ENCODE measurements at places on chromosomes 3 and 15.

DNA sequence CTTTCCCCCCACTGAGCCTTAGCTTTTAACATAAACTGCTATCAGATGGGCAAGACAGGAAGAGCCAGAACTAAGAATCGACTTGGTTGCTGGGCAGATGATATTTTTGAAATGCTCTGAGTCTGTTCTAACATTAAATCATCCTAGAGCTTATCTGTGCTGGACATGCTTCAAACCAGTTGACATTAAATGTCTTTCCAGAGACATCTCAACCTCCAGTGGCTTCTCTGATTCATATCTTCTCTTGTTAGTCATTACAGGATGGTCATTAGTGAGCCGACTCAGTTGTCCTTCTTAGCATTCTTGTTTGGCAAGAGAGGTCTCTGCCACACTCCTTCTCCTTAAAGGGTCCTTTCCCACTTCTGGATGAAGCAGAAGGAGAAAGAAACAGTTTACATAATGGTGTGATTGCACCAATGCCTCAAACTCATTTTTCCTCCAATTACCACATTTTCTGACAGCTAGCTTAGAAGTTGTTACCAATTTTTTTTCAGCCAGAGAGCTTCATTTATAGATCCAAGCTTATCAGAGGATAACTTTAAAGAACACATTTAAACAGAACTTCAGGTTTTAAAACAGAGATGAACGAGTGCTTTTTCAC lies 21.7 kb upstream of the SYN2 start:
- DNase-seq, result no peak

DNA sequence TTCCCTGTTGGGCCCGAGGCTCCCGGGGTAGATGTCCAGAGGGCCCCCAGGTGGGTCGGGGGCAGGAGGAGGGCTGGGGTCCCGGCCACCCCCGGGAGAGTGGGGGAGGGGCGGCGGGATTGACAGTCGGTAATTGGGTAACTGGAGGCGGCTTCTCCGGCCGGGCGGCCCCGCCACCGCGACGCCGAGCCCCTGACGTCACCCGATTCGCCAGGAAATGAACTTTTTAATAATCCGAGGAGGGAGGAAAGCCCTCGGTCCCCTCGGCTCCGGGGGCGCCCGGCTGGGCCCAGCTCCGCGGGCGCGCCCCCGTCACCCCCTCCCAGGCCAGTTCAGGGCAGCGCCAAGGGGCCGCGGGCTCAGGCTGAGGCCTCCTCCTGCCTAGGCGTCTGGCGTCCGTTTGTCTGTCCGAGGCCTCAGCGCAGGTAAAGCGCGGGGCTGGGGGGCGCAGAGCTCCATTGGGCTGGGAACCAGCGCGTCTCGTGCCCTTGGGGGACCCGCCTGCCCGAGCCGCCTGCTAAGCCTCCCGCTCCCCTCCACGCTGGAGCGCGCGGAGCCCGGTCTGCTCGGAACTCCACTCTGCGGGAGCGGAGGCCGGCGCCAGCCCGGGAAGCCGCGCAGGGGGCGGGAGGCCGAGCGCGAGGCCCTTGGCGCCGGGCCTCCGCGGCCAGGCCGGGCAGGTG lies 3.9 kb downstream of the GATA2 start:
- DNase-seq, result no peak

DNA sequence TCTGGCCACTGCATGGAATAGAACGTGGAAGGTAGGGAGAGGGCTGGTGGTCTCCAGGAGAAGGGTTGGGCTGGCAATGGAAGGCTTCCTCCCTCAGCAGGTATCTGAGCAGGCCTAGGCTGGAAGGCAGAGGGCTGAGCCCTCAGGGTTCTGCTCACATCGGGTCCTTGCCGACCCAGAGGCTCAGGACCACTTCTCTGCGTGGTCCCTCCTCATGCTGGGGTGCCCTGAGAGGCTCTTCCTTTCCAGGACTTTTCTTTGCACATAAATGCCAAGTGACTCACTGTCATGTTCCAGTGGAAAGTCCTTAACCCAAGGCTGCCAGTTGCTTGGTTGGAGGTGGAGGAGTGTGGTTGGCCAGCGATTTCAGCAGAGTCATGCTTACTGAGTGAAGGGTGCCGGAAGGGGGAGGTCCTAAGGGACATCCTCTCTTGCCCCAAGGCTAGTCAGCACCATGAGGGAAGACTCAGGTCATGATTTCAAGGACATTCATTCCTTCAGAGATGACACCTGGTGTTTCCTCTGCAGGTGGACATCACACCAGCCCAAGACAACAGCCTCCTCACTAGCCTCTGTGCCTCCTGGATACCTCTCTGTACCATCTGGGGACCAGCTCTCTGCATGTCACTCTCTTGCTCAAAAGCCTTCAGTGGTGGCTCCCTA lies 8.2 kb downstream of the SLC6A6 start:
- DNase-seq, result no peak

- no peak for DNase-seq
Measured at GRCh38 chr3:146339349-146339748, 88.4 kb upstream of the PLSCR4 start.

GRCh38 chr3:184314700-184315542 lies 515 bp downstream of the EIF4G1 start:
- DNase-seq, result no peak

GRCh38 chr3:172449466-172450149 lies 1.4 kb upstream of the GHSR start:
- DNase-seq, result no peak

DNA sequence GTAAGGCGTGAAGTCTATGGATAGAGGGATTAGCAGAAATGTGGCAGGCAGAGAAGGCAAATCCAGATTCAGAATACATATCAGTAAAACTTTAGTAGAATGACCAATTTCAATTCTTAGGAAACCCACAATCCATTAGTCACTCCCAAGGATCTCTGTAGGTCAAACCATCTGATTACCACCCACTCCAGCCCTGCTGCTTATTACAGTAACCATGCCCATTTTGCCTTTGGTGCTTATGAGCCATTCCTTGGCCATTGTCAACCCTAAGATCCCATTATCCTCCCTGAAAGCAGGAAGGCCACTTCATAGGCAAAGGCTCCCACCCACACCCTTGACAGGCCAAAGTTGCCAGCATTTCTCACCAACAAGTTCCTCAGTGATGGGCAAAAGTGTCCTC lies 5.1 kb upstream of the KLHL40 start:
- DNase-seq, result no peak

DNA sequence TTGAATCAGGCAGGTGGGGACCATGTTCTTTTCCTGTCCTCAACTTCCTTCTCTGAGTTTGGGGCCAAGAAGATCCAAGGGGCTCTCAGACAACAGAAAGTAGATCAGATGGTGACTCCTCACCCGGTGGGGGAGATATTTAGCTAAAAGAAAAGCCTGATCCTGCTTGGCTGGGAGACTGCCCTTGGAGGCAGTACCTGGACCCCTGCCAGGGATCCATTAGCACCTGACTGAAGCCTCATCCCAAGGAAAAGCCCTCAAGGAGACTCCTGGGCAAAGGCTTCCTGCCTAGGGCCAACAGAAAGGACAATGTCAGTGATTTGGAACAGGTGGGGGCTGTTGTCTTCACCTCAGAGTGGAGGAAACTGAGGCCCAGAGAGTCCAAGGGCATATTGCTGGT lies 33.5 kb upstream of the HHATL start:
- no peak for DNase-seq

DNA sequence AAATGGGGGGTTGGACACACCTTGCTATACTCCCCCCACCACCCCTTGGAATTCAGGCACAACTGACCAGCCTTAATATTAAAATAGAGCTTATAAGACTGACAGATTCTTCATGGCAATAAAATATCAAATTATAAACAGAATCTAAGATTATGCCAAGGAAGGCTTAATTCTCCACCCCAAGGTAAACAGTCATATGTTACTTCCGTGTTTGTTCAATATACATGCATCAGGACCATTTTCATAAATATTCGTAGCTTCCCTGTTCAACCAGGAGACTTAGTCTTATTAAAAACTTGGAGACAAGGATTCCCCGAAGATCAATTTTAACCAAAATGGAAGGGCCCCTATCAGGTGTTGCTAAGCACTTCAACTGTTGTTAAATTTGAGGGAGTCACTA lies 13.3 kb upstream of the EHHADH start:
- DNase-seq, result no peak

- DNase-seq, result no peak
Measured at GRCh38 chr3:136464502-136464901, 214.4 kb downstream of the PCCB start.

- no peak for DNase-seq
Measured at GRCh38 chr3:110495201-110495927, 576.3 kb upstream of the NECTIN3 start.

DNA sequence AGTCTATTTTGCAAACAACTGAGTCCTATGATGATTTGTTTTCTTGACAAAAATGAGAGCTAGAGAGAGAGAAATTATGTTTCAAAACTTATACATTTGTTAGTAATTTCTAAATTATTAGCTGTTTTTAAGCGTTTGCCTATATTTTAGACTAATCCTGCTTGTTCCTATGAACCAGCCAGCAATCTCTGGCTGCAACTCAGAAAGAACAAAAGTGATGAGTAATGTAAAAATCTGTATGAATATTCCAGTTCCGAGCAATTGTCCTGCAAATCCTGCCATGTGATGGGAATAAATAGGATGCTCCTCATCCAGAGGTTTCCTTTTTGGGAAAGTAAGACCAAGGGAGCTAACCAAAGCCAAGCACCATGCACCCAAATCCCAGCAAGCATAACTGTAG lies 228.3 kb upstream of the GBE1 start:
- no peak for DNase-seq

DNA sequence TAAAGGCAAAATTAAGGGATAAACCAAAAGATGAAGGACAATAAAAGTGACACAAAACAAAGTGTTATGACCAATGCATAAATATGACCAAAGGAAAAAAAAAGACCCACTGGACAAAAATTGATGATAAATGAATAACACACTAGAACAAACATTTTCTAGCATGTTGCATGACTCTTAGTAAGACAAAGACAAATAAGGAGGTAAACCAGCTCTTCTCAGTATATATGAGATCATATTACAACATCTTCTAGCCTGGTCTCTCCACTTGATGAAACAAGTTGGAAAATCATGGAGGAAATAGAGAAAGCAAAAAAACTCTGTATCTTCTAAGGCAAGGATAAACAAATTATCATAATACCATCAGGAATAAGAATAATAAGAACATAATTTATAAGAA lies 163.9 kb upstream of the GBE1 start:
- DNase-seq, result no peak

- no peak for DNase-seq
Measured at GRCh38 chr3:4504340-4505261, 11.5 kb downstream of the ITPR1 start.

DNA sequence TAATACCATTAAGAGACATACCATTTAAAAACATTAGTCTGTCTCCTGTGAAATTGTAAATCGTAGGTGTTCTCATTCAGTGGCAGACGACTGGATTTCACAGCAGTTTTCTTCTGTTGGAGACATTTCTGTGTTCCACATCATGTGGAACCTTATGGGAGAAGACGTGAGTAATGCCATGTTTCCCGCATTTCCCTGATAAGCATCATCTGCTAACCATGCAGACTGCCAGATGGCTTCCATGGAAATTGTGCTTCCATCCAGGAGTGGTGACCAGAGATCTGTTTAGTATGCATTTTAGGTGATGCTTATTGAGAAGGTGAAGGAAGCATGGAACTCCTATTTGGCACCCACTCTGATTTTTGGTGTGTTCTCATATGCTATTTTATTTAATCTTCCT lies 28.4 kb upstream of the ST3GAL6 start:
- DNase-seq, result no peak

- no peak for DNase-seq
Measured at GRCh38 chr3:72011485-72011884, 226.5 kb upstream of the PROK2 start.

DNA sequence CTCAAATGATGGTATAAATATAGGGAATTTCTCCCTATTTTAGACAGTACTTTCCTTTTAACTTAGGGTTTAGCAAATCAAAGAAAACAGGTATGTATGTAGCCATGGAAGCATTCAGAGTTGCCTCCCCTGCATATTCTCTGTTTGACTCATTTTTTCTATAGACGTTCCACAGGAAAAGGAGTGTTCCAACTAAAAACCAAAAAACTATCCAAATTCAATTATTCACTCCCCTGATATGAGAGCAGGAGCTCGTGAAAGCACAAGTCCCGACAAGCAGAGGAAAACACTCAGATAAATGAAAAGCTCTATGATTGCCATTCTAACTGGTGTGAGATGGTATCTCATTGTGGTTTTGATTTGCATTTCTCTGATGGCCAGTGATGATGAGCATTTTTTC lies 119.5 kb downstream of the FRMD5 start:
- DNase-seq, result no peak

GRCh38 chr15:89575656-89576416 lies 567 bp downstream of the TICRR start:
- DNase-seq, result no peak

DNA sequence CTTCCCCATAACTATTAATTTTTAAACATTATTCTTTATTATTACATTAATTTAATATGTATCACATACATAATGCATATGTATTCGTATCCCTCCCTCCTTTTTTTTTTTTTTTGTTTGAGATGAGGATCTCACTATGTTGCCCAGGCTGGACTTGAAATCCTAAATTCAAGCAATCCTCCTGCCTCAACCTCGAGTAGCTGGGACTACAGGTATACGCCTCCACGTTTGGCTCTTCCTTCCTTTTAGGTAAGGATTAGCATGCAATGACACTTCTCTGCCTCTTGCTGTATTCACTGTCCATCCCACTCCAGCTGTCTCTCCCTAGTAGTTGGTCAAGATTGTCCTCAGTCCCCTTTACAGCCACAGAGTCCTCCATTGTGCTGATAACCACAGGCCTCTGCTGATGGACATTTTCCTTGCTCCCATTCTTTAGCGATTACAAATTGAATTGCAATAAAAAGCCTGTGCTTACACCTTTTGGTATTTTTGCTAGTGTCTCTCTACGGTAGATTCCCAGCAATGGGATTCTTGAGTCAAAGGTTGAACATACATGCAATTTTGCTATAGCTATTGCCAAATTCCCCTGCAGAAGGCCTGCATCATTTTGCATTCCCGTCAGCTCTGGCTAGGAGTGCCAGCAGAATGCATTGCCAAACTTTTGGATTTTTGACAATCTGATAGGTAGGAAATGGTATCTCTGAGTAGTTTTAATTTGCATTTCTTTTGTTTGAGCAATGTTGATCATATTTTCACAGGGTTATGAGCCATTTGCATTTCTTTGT lies 156.6 kb downstream of the SMAD6 start:
- DNase-seq, result no peak

- no peak for DNase-seq
Measured at GRCh38 chr3:39178553-39178952, 13.8 kb downstream of the XIRP1 start.

GRCh38 chr3:126275620-126275904 lies 81.6 kb downstream of the KLF15 start:
- DNase-seq, result no peak

DNA sequence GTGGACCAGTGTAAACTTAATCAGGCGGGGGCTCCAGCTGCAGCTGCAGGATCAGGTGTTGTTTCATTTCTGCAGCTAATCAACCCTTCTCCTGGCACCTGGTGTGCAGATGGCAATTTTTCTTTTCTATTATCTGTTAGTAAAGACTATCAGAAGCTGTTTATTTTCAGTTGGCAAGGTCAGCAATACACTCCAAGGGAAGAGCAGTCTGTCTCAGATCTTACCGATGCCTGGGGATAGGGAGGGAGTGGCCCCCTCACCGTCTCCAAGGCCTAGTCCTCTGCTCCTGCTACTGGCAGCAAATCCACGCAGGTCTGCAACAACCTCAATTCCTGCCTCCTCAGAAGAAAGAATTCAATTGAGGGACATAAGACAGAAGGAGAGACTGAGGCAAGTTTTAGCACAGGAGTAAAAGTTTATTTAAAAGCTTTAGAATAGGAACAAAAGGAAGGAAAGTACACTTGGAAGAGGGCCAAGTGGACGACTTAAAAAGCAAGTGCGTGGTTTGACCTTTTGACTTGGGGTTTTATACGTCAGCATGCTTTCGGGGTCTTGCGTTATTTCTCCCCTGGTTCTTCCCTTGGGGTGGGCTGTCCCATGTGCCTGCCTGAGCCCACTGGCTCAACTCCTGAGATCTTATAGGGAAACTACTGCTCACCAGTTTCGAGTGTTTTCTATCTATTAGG lies 9.2 kb downstream of the CCRL2 start:
- DNase-seq, result no peak

Data from activated CD8-positive, alpha-beta memory T cell treated with anti-CD3 and anti-CD28 coated beads for 1 hour (primary cell).